ENCODE measurements at places on chromosomes 3 and 15.

DNA sequence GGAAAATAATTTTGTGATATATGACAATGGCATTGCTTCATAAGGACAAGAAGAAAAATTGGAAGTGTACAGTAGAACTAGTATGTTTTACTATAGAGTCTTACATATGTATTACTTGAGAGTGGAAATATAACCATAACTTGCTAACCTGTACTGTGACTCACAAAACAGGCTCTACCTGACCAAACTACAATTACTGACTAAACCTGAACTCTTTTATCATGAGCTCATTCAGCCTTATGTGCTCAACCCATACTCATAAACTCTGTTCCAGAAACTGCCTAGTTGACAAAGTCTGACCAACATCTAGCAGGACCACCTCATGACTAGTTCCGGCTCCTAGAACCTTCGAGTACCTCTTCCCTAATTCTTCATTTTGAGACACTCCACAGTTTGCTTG lies 6.3 kb downstream of the CDIN1 start:
- H3K27ac ChIP-seq: no peak overlapping the region
- DNase-seq: no peak

GRCh38 chr3:9340472-9340902 lies 22.4 kb upstream of the THUMPD3 start:
- no peaks in the 10 kb centered on the region for H3K36me3 ChIP-seq
- no peak overlapping the region for H3K4me3 ChIP-seq
- DNase-seq: peak; percentile 41
- no peaks in the 10 kb centered on the region for H3K4me1 ChIP-seq

GRCh38 chr15:98923171-98923570 lies 84.4 kb downstream of the PGPEP1L start:
- no peaks in the 10 kb centered on the region for H3K27me3 ChIP-seq
- DNase-seq: no peak
- no peak overlapping the region for H3K27ac ChIP-seq
- H3K36me3 ChIP-seq: no peaks in the 10 kb centered on the region
- no peaks in the 10 kb centered on the region for H3K4me1 ChIP-seq
- H3K4me3 ChIP-seq: no peak overlapping the region

DNA sequence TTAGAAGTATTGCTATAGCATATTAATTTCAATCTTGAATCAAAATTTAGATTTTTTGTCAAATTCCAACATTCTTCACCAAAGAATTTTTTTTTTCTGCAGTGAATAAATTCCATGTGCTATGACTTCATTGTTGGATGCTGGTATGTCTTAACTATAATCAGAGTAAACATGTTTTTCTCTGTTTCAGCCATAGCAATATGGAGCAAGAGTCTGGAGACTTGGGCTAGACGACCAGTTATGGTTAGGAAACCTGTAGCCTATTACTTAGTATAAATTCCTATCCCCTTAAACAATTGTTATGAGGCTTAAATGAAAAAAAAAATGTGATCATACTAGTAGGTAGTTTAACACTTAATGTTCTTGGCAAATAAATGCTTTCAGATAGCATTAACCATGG lies 431.9 kb upstream of the FRG2C start:
- H3K36me3 ChIP-seq: no peaks in the 10 kb centered on the region
- H3K4me1 ChIP-seq: no peaks in the 10 kb centered on the region
- H3K27me3 ChIP-seq: no peaks in the 10 kb centered on the region
- DNase-seq: no peak
- H3K4me3 ChIP-seq: no peak overlapping the region

GRCh38 chr15:34933432-34933975 lies 36.0 kb downstream of the AQR start:
- H3K4me1 ChIP-seq: no peaks in the 10 kb centered on the region
- no peak overlapping the region for H3K27ac ChIP-seq
- DNase-seq: no peak
- H3K27me3 ChIP-seq: no peaks in the 10 kb centered on the region
- H3K4me3 ChIP-seq: no peak overlapping the region

DNA sequence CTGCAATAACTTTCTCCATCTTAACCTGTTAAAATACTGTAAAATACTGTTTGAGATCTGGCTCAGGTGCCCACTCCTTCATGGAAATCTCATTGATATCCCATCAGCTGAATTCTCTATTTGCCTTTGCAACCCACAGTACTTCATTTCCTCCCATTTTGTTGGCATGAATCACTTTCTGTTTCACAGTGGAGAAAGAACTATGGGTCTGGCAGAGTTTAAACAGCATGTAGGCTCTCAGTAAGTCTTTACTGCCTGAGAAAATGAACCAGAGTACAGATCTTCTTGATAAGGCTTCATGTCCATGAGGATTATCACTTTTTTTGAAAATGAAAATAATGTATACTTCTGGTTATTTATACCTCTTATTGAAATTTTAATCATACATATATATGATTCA lies 245.9 kb downstream of the NAALADL2 start:
- no peaks in the 10 kb centered on the region for H3K36me3 ChIP-seq
- H3K27me3 ChIP-seq: no peaks in the 10 kb centered on the region
- H3K4me3 ChIP-seq: no peak overlapping the region
- H3K27ac ChIP-seq: no peak overlapping the region

DNA sequence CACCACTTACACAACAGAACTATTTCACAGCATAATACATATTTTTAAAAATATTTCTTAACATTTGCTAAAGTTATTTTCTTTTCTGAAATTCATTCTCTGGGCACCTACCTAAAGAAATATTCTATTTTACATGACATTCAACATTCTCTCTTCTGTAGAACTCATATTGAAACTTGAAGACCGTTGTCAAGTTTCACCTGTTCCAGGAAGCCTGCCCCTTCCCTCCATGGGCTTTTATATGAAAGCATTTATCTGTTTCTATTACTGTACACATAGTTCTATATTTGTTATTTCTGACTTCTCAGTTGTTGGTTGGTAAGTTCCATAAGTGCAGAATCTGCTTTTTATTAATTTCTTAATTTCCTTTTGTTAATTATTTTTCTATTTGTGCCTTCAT lies 204.3 kb upstream of the ALCAM start:
- no peaks in the 10 kb centered on the region for H3K4me1 ChIP-seq
- no peak overlapping the region for H3K4me3 ChIP-seq
- no peak for DNase-seq

DNA sequence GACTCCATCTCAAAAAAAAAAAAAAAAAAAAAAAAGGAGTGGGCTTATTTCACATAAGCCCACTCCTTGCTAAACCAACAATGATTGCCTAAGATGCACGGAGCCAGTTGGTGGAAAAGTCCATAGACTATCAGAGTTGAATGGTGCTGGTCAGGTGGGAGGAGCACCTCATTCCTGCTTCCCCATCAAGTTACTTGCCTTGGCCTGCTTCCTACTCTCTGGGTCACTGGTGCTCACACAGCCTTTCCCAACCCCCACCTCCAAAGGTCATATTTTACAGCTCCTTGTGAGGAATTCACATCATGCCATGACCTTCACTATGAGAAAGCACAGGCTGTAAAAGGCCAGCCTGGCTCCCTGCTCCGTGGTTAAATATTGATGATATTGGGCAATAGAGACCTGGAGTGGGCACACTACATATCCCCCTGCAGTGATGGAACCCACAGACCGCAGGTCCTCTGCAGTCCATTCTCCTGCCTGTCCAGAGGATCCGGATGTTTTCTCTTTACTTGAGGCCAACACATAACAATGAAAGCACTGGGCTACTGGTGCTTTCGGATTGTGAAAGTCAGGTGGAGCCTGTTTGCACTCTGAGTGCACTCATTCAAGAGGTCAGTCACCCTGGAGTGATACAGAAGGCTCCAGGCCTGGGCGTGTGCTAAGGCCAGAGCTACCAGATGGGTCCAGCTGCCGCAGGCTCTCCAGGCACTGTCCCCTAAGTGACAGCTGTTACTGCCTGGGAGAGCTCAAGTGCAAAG lies at the start of gene SLC51B:
Gene SLC51B (plus strand): TSS at position 664 of the 758 bp plus-strand sequence. CDS start 4,618 bp downstream, outside the sequence.
- no peak for DNase-seq
- no peak within 1 kb of the TSS for H3K4me3 ChIP-seq
- H3K27me3 ChIP-seq: no peaks in the 10 kb centered on the region
- peaks cover 10% of the 10 kb centered on the region for H3K4me1 ChIP-seq
- H3K27ac ChIP-seq: no peak within 1 kb of the TSS
- H3K36me3 ChIP-seq: no peaks in the 10 kb centered on the region

DNA sequence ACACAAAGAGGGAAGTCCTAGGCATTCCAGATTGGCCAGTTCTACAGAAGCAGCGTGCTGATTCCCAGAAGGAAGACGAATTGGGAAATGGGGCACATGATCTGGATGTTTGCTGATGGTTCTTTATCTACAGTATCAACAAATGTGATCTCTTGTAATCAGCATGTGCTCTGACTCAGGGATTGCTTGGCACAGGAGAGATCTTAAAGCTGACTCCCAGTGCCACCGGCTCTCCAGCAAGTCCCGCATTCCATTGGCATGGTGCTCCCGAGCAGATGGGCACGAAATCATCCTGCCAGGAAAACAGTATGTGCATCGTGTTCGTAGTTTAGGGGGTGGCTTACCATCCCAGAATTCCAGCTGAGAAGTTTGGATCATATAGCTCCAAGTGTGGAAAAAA lies 259.9 kb upstream of the NR2F2 start:
- DNase-seq: no peak
- H3K27ac ChIP-seq: peak overlapping the region; percentile 10
- H3K36me3 ChIP-seq: no peaks in the 10 kb centered on the region
- H3K27me3 ChIP-seq: no peaks in the 10 kb centered on the region

DNA sequence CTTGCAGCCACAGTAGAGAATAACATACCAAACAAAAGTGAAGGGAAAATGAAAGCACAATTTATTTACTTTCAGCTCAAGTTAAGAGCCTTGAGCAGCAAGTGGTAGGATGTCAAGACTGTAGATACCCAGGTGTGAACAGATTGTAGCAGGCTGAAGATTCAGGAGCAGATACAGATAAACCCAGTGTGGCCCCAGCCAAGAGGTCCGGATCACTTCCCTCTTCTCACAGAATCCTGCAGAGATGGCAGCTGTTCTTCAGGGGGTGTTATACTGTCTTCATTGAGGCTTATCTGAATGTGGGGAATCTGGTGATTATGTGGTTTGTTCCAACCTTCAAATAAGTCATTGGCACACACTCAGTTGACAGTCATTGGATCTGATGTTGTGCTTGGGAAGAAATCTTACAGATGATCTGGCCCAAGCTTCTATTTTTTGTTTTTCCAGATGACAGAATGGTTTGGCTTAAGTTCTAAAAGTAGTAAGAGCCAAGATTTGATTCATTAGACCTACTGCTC lies 2.2 kb downstream of the STARD9 start:
- H3K4me3 ChIP-seq: no peak overlapping the region
- DNase-seq: no peak
- H3K27ac ChIP-seq: peak overlapping the region; percentile 98
- no peaks in the 10 kb centered on the region for H3K4me1 ChIP-seq
- no peaks in the 10 kb centered on the region for H3K27me3 ChIP-seq

DNA sequence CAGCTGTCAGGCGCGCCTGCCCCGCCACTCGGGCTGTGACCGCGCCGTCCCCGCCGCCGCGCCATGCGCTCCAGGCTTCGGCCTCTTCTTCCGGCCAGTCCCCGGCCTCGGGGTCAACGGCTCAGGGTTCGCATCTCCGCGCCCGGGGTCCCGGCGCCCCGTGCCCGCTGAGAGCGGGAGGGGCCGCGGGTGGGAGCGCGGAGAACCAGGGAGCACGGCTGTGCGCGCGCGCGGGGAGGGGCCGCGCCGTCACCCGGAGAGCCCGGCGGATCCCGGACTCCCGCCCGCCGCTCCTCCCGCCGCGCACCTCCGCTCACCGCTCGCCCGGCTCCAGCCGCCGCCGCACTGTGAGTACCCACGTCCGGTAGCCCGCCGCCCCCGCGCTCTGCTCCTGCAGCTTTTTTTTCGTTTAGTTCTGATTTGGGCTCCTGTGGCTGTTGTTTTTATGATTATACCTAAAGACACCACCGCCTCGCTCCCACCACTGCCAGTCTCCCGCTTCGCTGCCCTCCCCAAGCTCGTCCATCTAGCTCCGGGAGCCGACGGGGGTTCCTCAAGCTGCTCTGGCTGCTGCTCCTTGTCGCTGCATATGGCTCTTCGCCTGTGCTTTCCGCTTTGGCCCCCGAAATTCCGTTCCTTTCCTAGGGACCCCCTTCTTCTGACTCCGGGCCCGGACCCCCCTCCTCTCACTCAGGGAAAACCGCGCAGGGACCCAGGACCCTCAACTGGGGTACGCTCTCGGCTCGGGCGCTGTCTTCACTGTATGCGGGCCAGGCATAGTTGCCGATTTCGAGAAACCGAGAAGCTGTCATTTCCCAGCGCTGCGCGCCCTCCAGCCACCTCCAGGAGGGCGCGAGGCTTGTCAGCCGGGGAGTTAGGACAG lies 1.8 kb upstream of the SKOR1 start:
- no peak overlapping the region for H3K4me3 ChIP-seq
- H3K4me1 ChIP-seq: no peaks in the 10 kb centered on the region
- H3K27ac ChIP-seq: no peak overlapping the region
- no peaks in the 10 kb centered on the region for H3K36me3 ChIP-seq
- no peak for DNase-seq

- no peak overlapping the region for H3K4me3 ChIP-seq
- H3K36me3 ChIP-seq: no peaks in the 10 kb centered on the region
- H3K27me3 ChIP-seq: no peaks in the 10 kb centered on the region
- H3K4me1 ChIP-seq: no peaks in the 10 kb centered on the region
- no peak for DNase-seq
These were observed 97.5 kb downstream of the TCF12 start for GRCh38 chr15:57015897-57016296.

DNA sequence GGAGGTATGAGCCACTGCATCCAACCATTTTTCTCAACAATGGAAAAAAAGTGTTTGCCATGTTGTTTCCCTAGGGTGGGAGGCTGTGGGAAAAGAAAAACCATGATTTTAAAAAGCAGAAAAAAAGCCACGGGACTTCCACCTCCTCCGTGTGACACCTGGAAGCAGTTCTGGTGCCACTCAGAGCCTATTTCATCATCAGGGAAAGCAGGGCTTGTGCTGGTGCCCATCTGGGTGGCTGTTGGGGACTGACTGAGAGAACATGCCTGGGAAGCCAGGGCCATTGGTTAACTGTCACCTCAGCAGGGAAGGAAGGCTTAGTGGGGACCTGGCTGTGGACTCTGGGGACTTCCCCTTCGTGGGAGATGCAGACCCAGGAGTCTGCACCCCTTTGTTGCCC lies 7.3 kb downstream of the RNU5B-1 start:
- no peak overlapping the region for H3K4me3 ChIP-seq
- H3K27ac ChIP-seq: no peak overlapping the region
- no peak for DNase-seq

DNA sequence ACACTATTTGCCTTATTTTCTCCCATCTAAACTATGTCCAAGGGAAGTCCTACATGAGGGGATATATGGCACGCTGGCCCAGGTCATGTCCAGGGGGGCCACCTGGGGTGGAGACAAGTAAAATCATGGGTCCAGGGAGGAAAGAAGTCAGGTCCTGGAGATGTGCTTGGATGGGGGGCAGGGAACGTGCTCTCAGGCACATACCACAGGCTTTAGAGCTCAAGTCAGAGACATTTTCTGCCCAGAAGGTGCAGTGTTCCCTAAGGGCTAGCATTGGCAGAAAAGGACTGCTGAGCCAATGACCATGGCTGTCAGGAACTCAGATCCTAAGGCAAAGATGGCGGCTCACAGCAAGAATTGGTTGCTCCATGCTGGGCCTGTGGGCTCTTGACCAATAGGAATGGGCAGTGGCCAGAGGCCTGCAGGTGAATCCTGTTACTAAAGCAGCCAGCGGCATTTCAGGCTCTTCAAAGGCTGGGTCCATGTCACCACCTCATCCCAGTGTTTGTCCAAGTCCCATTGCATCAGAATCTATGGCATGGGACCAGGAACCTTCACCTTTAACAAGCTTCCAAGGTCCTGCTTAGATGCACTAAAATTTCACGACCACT lies 175.0 kb downstream of the RPLP1 start:
- H3K4me3 ChIP-seq: no peak overlapping the region
- no peak for DNase-seq
- no peak overlapping the region for H3K27ac ChIP-seq
- H3K4me1 ChIP-seq: no peaks in the 10 kb centered on the region
- H3K27me3 ChIP-seq: no peaks in the 10 kb centered on the region
- H3K36me3 ChIP-seq: no peaks in the 10 kb centered on the region

All from uterus (tissue), 4 donors.